NCI-H345 (cell line): ENCODE measurements at places on chromosomes 1 and 21.
A peak's percentile ranks its signal among the peaks of the same experiment; 100 is the strongest.

- no peak for DNase-seq
Measured at GRCh38 chr1:12408662-12409061, 178.8 kb downstream of the VPS13D start.

- DNase-seq = no peak
Measured at GRCh38 chr1:245388687-245389086, 233.9 kb downstream of the KIF26B start.

- peak; percentile 57 for DNase-seq
Measured at GRCh38 chr1:189899686-189900425, 577.8 kb downstream of the BRINP3 start.

DNA sequence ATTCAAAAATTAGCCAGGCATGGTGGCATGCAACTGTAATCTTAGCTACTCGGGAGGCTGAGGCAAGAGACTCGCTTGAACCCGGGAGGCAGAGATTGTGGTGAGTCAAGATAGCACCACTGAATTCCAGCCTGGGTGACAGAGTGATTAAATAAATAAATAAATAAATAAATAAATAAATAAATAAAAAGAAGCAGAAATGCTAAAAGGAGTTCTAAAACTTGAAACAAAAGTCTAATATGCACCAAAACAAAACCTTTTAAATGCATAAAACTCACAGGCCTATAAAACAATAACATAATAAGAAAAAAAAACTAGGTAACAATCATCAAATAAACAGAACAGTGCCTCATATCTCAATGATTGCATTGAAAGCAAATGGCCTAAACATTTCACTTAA lies 1458.9 kb downstream of the AMY1C start:
- no peak for DNase-seq

DNA sequence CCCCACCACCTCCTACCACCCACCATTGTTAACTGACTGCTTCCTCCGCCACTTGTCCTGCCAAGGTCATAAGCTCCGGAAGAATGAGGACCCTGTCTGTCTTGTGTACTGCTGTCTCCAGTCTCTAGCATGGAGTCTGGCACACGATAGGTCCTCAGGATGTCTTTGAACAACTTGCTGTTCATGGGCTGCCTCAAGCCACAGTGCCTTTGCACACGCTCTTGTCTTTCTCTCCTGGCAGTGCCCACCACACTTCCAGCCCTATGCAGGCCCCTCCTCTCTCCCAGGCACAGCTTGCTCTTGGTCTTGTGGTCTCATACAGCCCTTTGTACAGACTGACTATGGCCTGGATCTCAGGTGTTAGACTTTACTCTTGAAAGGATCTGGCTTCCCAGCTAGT lies 97.6 kb downstream of the ARHGEF10L start:
- DNase-seq = no peak

DNA sequence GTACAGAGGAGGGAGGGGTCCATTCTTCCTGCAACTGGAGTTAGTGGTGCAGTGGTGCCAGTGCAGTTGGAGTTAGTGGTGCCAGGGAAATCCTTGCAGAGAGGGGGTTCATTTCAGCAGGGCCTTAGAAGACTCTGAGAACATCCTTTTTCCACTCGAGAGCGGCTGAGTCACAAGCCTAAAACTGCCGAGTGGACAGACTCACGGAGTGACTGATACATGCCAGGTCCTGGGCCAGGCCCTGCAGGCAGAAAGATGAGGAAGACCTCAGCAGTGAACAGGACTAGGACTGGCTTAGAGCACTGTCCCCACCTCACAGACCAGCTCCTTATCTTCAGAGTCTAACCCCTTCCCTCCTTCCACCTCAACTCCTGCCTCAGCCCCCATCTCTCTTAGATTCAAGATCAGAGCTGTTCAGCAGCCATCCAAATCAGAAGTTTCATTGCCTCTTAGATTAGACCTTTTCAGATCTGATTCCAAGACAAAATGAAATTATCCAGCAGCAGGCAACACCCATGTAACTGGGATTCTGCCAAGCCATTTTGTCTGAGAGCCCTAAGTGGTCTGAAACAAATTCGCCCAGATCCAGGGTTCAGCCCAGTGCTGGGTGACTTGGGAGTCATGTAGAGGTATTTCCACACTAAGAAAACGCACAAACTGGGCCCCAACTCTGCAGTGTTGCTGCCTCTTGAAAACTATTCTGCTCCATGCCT lies 12.7 kb upstream of the IKBKE start:
- DNase-seq = no peak

GRCh38 chr1:178928976-178929375 lies 58.1 kb upstream of the ANGPTL1 start:
- no peak for DNase-seq

- no peak for DNase-seq
Measured at GRCh38 chr1:62426237-62426636, 10.6 kb upstream of the USP1 start.

DNA sequence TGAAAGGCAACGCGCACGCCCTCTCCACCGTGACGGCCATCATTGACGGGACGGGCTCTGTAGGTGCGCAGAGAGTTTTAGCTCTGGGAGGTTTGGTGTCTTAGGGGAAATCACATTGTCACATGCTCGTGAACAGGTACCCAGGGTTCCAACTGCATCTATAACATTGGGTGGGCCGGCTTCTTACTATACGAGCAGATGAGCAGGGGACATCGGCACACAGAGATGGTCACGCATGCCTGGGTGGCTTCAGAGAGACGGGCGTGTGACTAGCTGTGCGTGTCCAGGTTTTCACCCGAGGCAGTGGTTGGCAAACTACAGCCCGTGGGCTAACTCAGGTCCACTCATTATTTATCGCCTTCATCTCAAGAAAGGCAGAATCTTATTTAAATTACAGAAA lies 54.7 kb downstream of the SLC37A1 start:
- DNase-seq = no peak

- DNase-seq = no peak
Measured at GRCh38 chr1:196059210-196059609, 549.0 kb downstream of the KCNT2 start.
